ENCODE measurements at places on chromosomes 3 and 15. TPM values are rescaled to one million over a fixed set of nuclear protein-coding genes. Genes with fewer than 3 reads are reported as not detected.

DNA sequence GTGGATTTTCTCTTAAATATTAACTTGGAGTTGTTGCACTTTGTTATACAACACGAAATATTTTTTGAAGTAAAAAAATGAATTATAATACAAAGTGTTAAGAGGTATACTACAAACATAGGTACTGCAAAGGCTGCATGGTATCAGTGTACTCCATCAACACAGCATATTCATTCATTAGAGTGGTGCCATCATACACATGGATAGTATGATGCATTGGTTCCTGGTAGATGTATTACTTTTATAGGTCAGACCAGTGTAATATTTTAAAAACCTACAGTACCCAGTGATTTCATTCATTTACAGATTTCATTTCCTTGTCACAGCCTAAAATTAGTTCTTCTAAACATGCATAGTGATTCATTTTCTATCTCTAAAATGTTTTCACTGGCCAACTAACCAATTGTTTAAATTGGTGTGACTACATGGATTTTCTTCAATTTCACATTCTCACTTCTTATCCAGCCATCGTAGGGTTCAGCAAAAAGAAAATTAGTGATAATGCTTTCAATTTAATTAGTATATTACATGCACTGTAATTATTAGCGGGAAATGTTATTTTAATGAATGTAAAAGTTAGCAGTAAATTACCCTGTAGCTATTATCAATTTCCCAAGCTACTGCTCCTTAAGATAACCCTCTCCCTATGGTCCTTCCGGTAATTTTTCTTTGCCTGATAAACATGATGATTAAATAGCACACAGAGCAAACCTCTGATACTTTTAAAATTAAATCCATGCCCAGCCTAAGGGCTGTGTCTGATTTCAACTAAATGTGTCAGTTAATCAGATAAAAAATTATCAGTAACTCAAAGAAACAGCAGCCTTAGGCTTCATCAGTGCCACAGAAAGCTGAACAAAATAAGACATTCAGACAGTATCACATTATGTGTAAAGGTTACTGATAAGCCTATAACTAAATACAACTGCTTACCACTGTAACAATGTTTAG is 68.4 kb downstream of the DPH6 start:
- DNase-seq: no peak

GRCh38 chr3:189222927-189223636 is 51.3 kb downstream of the TPRG1 start:
- DNase-seq: no peak

- no peak for DNase-seq
Observed at GRCh38 chr3:177705976-177706823, 508.9 kb upstream of the TBL1XR1 start.

GRCh38 chr3:16290007-16290826 is 25.2 kb downstream of the OXNAD1 start:
- DNase-seq: peak; percentile 59

GRCh38 chr15:74136540-74136813 is 6.1 kb downstream of the ISLR2 start:
- DNase-seq: no peak

GRCh38 chr3:187014417-187014864 is 84.1 kb downstream of the ST6GAL1 start:
- no peak for DNase-seq

GRCh38 chr15:59406446-59406845 is 31.5 kb upstream of the FAM81A start:
- no peak for DNase-seq

DNA sequence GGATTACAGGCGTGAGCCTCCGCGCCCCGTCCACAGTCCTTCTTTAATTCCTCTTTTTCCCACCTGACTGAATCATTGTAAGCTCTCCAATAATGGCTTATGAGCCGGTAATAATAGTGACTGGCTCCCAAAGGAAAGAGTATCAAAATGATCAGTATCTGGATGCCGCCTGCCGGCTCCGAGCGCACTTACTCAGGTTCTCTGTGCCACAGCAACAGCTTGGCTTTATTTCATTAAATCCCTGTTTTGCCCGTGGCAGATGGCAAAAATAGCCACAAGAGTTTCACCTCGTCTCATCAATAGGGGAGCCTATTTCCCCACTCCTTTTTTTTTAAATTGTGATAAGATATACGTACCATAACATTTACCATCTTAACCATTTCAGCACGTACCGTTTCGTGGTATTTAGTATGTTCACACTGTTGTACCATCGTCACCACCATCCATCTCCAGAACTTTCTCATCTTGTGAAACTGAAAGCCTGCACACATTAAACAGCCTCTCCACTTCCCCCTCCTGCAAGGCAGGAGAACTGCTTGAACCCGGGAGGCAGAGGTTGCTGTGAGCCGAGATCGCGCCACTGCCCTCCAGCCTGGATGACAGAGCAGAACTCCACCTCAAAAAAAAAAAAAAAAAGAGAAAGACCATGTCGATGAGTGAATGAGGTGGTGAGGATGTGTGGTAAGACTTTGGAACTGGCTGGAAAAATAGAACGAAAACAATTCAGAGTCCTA is 80.7 kb upstream of the DLG1 start:
- no peak for DNase-seq

DNA sequence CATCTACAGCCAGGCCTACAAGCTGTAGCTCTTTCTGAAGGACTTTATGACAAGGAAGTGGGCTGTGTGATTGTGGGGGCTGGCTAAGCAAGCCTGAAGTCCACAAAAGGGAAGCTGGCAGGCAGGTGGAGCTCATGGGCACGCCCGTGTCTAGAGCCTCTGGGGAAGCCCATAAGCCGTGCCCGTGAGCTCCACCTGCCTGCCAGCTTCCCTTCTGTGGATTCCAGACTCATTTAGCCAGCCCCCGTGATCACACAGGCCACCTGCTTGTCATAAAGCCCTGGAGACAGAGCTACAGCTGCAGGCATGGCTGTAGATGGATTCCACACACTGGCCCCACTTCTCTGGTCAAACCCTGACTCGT is 15.2 kb downstream of the EFCC1 start:
- DNase-seq: peak; percentile 54

- no peak for DNase-seq
Observed at GRCh38 chr3:135034291-135034768, 239.3 kb downstream of the EPHB1 start.

DNA sequence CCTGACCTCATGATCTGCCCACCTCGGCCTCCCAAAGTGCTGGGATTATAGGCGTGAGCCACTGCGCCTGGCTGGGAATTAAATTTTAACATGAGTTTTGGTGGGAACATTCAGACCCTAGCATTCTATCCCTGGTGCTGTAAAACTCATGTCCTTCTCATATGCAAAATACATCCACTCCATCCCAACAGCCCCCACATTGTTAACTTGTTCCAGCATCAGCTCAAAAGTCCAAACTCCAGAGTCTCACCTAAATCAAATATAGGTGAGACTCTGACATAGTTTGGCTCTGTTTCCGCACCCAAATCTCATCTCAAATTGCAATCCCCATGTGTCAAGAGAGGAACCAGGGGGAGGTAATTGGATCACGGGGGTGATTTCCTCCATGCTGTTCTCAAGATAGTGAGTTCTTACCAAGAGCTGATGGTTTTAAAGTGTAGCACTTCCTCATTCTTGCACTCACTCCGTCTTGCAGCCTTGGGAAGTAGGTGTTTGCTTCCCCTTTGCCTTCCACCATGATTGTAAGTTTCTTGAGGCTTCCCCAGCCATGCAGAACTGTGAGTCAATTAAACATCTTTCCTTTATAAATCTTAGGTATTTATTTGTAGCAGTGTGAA is 96.2 kb upstream of the PLCL2 start:
- DNase-seq: no peak

GRCh38 chr3:51712038-51712420 is 5.2 kb downstream of the GRM2 start:
- DNase-seq: no peak

- DNase-seq: peak; percentile 37
Observed at GRCh38 chr3:157154563-157155330, 5.2 kb downstream of the CCNL1 start.

- no peak for DNase-seq
Observed at GRCh38 chr3:149314807-149315578, 18.4 kb downstream of the TM4SF18 start.

DNA sequence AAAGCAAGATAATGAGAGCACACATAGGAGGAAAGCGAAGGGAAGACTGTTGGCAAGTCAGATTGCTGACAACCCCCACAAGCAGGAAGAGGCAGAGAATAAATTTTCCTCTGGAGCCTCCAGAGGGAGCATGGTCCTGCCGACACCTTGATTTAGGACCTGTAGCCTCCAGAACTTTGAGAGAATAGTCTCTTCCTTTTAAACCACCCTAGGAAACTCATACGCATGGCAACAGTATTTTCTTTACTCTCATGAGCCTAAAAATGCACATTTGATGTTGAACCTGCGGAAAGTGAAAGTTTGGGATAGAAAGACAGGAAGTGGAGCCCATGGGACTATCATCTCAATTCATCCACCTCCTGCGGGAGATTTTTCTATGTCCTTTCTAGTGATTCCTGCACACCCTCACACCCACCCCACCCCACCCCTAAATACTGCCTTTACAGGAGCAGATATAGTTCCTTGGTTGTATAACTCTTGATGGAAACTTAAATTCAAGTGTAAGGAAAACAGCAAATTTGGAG is 116.7 kb upstream of the LPP start:
- DNase-seq: no peak

DNA sequence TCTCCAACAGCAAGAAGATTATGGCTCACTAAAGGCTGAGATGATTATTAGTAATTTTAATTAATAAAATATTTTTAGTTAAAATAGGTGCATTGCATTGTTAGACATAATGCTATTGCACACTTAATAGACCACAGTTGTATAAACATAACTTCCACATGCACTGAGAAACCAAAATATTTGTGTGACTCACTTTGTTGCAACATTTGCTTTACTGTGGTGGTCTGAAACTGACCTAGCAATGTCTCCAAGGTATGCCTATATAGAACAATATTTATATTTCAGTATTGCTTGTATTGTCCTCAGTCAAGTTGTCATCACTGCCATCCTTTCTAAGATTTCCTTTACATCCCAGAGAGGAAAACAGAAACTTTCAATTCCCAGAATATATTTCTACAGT is 1215.2 kb downstream of the SI start:
- no peak for DNase-seq

GRCh38 chr3:194308601-194309449 is 42.3 kb downstream of the CPN2 start:
- DNase-seq: no peak

DNA sequence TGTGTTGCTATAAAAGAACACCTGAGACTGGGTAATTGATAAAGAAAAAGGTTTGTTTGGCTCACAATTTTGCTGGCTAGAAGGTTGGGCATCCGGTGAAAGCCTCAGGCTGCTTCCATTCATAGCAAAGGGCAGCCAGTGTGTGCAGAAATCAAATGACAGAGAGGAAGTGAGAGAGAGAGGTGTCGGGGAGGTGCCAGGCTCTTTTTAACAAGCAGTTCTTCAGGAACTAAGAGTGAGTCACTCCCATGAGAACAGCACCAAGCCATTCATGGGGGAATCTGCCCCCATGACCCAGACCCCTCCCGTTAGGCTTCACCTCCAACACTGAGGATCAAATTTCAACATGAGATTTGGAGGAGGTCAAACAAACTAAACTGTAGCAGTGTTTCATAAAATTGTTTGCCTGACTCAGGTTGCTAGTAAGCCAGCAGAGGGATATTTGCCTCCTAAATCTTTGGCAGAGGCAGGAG is 4.5 kb upstream of the PARP15 start:
- DNase-seq: no peak

DNA sequence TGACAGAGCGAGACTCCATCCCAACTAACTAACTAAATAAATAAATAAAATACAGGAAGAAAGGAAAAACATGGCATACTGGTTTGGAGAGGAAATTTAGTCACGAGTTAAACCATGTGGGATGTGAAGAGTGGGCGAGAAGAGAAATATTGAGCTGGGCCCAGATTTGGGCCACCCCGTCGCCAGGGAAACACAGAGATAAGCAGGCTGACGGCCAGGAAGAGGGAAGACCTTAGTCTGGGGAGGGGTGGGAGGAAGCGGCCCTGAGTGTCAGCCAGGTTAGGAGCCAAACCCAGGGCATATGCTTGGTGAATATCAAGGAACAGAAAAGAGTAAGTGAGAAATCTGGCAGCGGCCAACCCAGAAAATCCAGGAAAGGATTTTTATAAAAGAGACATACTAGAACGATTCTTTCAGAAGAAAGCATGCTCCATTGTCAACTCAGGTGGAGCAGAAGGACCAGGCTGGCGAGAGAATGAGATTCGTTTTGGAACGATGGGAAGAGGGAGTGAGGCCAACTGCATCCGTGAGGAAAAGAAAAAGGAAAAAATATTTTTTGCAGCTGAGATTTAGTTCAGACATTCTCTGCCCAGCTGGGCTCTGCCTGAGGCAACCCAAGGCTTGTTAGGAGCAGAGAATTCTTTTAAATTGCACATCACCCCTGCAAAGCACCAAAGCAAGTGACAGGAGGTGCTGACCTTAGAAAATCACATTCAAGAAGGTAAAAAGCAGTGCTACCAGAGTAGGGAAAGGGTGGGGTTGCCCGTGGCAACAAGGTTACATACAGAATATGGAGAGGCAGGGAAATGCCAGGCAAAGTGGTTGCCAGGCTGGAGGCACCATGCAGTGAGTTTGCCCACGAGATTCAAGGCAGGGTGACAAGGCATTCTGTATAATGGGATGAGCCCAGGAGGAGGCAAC is 59.3 kb upstream of the RAD18 start:
- no peak for DNase-seq

DNA sequence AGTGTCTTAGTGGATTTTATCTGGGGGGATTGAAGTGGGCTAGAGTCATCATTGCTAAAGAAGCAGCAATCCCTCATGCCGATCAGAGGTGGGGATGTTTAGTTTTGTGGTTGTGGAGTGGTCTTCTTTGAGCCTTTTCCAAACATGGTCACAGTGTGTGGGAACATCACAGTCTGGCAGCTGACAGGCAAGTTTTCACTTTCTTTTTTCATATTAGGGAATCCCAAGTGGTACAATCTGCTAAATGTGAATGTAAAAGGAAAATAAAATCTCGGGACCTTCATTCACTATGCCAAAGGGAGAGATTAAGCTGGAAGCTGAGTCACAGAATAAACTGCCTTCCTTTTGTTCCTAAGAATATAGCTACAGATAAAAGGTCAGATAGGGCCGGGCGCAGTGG is 10.4 kb upstream of the CX3CR1 start:
- no peak for DNase-seq

DNA sequence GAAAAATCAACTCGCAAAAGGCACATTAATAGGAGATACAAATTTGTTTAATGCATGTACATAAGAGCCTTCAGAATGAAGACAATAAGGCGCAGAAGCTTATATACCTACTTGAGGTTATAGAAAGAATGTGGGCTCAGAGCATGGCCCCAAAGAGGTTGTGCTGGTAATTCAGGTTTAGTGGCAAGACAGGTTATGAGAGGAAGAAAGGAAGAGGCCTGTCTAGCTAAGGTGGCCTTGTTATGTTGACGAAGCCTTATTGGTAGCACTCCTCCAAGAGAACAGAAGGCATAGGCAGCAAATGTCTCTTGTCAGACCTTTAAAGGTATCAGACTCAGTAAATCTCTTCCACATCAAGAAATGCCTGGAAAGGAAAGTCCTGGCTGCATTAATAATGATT is 290.8 kb downstream of the MCTP2 start:
- DNase-seq: no peak

Gene BUB1B
- total RNA-seq: 4.6 TPM

Gene BSN
- total RNA-seq: 0.44 TPM

Gene SERINC4
- 0.10 TPM for total RNA-seq

Gene CDHR4
- 0.20 TPM for total RNA-seq

Gene CRABP1
- total RNA-seq: not detected

Gene CHRFAM7A
- 2.8 TPM for total RNA-seq

Gene SUSD5
- 1.8 TPM for total RNA-seq

Gene ROPN1
- not detected for total RNA-seq

Gene CCR9
- 0.12 TPM for total RNA-seq

Gene KCNAB1
- 1.5 TPM for total RNA-seq

Measured in left lung (tissue), 14 donors.